Endothelial cell (in vitro differentiated cells): ENCODE measurements at places on chromosomes 12 and 14. TPM values are rescaled to one million over a fixed set of nuclear protein-coding genes. Genes with fewer than 3 reads are reported as not detected.

The SCN8A gene
- 5.0 TPM for total RNA-seq

The SLC17A8 gene
- total RNA-seq, result not detected

The TSPAN11 gene
- total RNA-seq, result 3.6 TPM

The MEG3 gene
- total RNA-seq, result not detected

The OR4E2 gene
- not detected for total RNA-seq

The FAM181A gene
- total RNA-seq, result not detected

The CLEC2B gene
- total RNA-seq, result not detected

The AP1G2 gene
- 134 TPM for total RNA-seq

The KLHDC1 gene
- total RNA-seq, result 1.6 TPM

The TNS2 gene
- total RNA-seq, result 112 TPM

The SYNDIG1L gene
- total RNA-seq, result 1.1 TPM

The ZNF891 gene
- 2.0 TPM for total RNA-seq

The TBX3 gene
- total RNA-seq, result 0.41 TPM

The ACOT2 gene
- total RNA-seq, result 11.8 TPM

The FAR2 gene
- total RNA-seq, result 104 TPM

The RASSF9 gene
- total RNA-seq, result 2.2 TPM

GRCh38 chr12:96170328-96170727 lies 23.8 kb upstream of the ELK3 start:
- no peak for DNase-seq

- no peak for DNase-seq
Observed at GRCh38 chr12:52698651-52699340, 4.5 kb downstream of the KRT77 start.

DNA sequence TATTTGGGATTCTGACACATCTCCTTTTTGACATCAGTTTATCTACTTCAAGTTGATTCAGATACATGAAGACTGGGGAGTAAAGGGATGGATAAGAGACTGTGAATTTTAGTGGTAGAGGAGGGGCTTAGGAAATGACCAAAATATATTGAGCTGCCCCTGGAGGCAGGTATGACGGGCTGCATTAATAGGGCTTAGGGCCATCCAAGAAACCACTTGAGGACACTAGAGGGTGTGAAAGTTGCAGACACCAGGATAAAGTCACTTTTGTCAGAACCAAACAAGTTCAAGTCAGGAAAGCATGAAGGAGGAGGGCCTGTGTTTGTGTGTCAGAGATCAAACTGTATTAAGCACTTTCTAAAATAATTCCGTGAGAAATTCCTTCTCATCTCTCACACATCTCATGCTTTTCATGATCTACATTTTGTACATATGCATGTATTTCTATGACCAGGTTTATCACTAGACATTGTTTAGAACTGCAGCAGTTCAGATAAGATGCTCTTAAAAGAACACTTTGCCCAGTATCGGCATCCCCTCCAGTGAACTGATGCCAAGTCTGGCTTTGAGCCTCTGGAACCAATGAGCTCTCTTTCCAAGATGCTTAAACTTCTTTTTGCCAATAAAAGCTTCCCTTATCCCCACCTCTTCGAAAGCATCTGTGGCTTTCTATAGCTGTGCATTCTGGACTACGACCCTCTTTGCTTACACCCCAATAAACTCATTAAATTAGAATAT lies 136.9 kb downstream of the SLC38A1 start:
- DNase-seq, result no peak

GRCh38 chr12:119826661-119827445 lies 50.3 kb downstream of the CIT start:
- DNase-seq, result no peak

DNA sequence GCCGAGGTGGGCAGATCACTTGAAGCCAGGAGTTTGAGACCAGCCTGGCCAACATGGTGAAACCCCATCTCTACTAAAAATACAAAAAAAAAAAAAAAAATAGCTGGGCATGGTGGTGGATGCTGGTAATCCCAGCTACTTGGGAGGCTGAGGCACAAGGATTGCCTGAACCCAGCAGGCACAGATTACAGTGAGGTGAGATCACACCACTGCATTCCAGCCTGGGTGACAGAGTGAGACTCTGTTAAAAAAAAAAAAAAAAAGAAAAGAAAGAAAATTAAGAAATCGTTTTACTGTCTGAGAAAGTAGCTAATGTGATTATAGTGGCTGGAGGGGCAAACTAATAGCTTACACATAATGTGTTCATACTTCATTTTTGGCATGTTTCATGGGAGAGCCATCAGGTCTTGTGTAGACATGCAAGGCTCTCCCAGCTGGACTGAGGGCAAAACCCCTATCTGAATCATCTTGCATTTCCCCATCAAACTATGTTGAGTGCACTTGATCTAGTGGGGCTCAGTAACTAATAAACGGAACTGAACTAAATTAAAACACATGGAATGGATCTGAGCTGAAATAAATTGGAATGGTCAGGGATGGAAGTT lies 16.2 kb downstream of the KIF21A start:
- no peak for DNase-seq

- no peak for DNase-seq
Observed at GRCh38 chr12:97548931-97549330, 86.3 kb downstream of the RMST start.

- DNase-seq, result peak; percentile 65
Observed at GRCh38 chr14:44149597-44149996, 357.5 kb downstream of the FSCB start.

DNA sequence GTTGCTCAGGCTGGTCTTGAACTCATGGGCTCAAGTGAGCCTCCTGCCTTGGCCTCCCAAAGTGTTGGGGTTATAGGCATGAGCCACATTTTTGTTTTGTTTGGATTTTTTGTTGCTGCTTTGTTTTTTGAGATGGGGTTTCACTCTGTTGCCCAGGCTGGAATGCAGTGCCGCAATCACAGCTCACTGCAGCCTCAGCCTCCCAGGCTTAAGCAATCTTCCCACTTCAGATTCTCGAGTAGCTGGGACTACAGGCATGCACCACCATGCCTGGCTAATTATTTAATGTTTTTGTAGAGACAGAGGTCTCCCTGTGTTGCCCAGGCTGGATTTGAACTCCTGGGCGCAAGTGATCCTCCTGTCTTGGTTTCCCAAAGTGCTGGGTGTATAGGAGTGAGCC lies 5.7 kb upstream of the PLEK2 start:
- DNase-seq, result no peak

GRCh38 chr12:50572287-50572686 lies 67.5 kb downstream of the DIP2B start:
- no peak for DNase-seq

- DNase-seq, result no peak
Observed at GRCh38 chr14:59305836-59306555, 117.5 kb downstream of the DAAM1 start.

DNA sequence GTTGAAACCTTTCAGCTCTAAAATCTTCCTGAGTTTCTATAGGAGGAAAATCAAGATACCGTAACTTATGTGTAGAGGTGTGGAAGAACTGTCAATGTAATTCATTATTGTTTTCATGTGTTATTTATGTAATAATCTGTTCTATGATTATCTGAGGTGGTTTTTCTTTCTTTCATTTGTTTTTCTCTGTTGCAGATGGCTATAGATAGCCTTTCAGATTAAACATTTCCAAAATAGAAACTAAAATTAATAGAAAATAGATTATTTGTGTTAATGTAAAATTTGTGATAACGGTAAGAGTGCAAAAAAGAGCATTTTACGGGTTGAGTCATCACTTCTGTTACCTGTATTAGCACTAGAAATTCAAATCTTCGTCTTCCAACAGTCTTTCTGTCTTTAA lies 128.8 kb downstream of the SYNE2 start:
- no peak for DNase-seq

DNA sequence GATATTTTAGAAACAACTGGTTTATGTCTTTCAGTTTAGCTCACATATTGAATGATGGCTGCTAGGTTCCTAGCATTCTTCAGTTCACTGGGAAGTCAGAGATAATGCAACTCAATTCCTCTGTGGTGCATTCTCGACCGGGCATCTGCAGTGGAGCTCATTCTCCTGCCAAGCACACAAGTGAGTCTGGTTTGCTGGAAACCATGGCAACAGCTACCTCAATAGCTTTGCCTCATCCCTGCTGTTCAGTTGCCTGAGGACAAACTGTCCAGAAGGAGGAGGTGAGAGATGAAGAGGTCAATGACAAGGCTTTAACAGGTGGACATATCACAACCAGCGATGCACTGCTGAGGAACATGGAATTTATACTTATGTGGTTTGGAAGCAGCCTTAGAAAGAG lies 816.9 kb downstream of the AACS start:
- no peak for DNase-seq

- no peak for DNase-seq
Observed at GRCh38 chr12:22130671-22131070, 84.7 kb downstream of the CMAS start.

DNA sequence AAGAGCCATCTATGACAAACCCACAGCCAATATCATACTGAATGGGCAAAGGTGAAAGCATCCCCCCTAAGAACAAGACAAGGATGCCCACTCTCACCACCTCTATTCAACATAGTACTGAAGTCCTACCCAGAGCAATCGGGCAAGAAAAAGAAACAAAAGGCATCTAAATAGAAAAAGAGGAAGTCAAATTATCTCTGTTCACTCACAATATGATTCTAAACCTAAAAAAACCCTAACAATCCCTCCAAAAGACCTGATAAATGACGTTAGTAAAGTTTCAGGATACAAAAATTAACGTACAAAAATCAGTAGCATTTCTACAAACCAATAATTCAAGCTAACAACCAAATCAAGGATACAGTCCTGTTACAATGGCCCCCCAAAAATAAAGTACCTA lies 26.9 kb downstream of the MDM1 start:
- no peak for DNase-seq

- DNase-seq, result no peak
Observed at GRCh38 chr14:67490196-67490595, 1.7 kb upstream of the TMEM229B start.

DNA sequence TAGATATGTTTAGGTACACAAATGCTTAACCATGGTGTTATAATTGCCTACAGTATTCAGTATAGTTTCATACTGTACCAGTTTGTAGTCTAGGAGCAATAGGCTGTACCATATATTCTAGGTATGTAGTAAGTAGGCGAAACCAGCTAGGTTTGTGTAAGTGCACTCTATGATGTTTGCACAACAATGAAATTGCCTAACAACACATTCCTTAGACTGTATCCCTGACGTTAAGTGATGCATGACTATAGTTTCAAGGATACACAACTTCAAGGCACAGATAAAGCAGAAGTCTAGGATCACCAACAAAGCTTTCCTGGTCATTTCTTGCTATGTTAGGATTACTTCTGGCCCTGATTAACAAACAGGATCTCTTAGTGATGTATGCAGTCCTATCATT lies 135.1 kb downstream of the SLC38A1 start:
- no peak for DNase-seq

GRCh38 chr12:53499266-53500141 lies at the start of gene MAP3K12:
TSS of gene MAP3K12 (minus strand) at chr12:53499458. CDS start at chr12:53487391, 12,067 bp downstream.
- DNase-seq, result peak; percentile 54

- no peak for DNase-seq
Observed at GRCh38 chr12:18421867-18422266, 160.5 kb downstream of the PIK3C2G start.

GRCh38 chr14:23903442-23903841 lies 50.1 kb upstream of the DHRS4 start:
- no peak for DNase-seq

DNA sequence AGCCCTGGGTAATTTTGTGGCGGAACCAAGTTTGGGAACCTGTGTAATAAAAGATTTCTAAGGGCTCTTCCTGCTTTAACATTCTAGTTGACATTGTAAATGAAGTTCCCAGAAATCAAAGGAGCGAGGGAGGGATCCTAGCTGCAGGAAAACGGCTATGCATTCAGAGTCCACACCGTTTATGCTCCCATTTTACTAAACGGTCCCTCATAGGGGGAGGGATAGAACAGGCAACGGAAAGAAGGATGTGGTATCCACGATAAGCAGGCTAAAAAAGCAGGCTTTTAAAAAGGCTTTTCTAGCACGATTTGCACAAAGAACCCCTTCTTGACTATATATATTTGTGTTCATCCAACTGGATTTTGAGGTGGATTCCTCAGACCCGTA lies 559 bp downstream of the SYNJ2BP start:
- no peak for DNase-seq
